M059J (cell line): ENCODE measurements at places on chromosomes 16 and 17. TPM values are rescaled to one million over a fixed set of nuclear protein-coding genes. Genes with fewer than 3 reads are reported as not detected.

- DNase-seq, result no peak
Measured at GRCh38 chr17:36085765-36086164, 4.2 kb downstream of the CCL3 start.

DNA sequence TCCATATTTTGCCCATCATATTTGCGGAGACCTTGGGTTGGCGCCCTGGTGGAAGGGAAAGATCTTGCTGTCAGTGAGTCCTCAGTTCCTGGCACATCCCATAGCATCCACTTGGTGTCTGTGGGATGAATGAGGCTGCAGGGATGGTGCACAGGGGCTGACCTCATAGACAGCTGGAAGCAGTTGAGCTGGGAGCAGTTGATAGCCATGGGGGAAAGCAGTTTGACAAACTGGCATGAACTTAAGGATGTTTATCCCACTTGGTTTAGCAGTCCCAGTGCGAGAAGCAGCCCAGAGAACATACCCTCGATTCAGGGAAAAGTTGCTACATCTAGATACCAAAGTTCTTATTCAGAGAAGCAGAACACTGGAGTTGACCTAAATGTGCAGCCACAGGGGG lies 80.7 kb downstream of the SNX29 start:
- no peak for DNase-seq

- no peak for DNase-seq
Measured at GRCh38 chr16:84341528-84342295, 26.6 kb upstream of the ATP2C2 start.

GRCh38 chr16:27618606-27619327 lies 68.8 kb downstream of the KATNIP start:
- no peak for DNase-seq

DNA sequence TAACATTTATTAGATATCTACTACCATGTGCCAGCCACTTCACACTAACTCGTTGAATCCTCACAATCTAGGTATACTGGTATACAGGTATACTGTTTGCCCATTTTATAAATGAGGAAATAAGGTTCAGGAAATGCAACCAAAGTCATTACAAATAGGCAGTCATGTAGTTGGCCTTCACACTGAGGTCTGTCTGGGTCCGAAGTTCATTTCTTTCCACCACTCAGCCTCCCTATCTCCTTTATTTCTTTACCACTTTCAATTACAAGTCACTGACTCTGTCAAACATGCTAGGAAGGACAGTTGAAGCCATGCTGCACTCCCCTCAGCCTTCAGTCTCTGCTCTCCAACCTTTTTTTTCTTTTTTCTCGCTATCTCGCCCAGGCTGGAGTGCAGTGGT lies 20.7 kb upstream of the SIAH1 start:
- no peak for DNase-seq

- no peak for DNase-seq
Measured at GRCh38 chr17:56543280-56543679, 50.2 kb upstream of the NOG start.

DNA sequence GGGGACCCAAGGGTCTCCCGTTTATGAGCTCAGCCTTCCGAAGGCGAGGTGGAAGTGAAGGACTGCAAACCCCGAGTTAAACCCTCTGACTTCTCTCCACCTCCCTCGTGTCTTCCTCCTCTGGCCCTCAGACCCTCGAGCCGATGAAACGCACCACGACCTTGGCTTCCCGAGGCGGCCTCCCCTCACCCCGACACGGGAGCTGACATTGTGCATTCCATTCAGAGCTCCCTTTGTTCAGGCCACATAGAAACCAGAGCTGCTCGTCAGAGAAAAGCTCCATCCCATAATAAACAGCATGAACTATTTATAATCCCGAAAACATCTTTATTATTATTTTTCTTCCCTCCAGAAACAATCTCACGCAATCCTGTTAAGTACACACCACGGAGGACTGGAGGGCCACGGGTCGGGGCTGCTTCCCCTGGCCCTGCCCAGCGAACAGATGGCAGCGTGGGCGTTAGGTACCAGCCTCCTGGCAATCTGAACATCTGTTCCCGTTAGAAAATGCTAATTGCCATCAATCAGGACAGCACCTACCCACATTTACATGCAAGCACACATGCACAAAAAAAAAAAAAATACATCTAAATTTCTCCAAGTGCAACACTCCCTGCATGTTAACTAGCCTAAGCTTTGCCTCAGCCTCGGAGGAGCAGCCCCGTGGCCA lies 145.7 kb downstream of the RBFOX3 start:
- DNase-seq, result no peak

DNA sequence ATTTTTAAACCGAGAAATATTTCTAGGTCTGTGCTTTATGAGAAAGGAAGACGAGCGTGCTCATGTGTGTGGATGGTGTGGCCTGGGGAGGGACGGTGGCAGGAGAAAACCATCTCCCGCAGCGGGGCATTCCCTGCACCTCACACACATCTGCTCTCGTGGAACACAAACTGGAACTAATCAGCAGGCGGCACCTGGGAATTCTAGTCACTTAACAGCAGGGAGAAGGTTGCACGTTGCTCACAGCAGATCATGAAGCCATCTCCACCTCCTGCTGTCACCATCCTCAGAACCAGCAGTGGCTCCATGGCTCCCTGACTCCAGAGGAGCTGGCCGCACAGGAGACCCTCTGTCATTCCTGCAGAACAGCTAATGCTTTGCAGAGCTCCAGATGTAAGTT lies 35.2 kb downstream of the ADCY9 start:
- no peak for DNase-seq

- DNase-seq, result no peak
Measured at GRCh38 chr16:76197900-76198299, 79.3 kb upstream of the CNTNAP4 start.

GRCh38 chr17:38595892-38596291 lies 9.9 kb downstream of the SRCIN1 start:
- no peak for DNase-seq

DNA sequence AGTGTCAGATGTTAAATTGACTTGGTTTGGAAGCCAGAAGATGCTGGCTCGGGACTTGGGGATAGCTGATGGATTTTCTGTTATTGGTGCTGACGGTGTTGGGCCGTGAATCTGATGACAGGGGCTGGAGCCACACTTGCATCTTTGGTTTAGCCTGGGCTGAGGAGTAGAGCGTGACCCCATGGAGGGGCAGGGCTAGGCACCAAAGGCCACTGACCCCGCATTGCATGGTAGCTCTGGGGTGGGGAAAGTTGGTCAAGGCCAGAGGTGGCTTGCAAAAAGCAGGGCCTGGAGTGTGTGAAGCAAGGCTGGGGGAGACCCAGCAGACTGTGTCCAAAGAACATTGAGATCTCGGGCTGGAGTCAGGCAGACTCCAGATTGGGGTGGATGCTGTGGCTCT lies 25.3 kb downstream of the WSCD1 start:
- DNase-seq, result no peak

Gene CCR7
- not detected in 2 replicates for total RNA-seq

Gene BRD7
- 38.7 and 56.3 TPM in 2 replicates for total RNA-seq

Gene QRICH2
- 1.7 and 1.9 TPM in 2 replicates for total RNA-seq
